ENCODE measurements at places on chromosomes 5 and 9.
A peak's percentile ranks its signal among the peaks of the same experiment; 100 is the strongest.

GRCh38 chr9:136156209-136157120, 37.8 kb upstream of the TMEM250 start:
- no peak for DNase-seq

DNA sequence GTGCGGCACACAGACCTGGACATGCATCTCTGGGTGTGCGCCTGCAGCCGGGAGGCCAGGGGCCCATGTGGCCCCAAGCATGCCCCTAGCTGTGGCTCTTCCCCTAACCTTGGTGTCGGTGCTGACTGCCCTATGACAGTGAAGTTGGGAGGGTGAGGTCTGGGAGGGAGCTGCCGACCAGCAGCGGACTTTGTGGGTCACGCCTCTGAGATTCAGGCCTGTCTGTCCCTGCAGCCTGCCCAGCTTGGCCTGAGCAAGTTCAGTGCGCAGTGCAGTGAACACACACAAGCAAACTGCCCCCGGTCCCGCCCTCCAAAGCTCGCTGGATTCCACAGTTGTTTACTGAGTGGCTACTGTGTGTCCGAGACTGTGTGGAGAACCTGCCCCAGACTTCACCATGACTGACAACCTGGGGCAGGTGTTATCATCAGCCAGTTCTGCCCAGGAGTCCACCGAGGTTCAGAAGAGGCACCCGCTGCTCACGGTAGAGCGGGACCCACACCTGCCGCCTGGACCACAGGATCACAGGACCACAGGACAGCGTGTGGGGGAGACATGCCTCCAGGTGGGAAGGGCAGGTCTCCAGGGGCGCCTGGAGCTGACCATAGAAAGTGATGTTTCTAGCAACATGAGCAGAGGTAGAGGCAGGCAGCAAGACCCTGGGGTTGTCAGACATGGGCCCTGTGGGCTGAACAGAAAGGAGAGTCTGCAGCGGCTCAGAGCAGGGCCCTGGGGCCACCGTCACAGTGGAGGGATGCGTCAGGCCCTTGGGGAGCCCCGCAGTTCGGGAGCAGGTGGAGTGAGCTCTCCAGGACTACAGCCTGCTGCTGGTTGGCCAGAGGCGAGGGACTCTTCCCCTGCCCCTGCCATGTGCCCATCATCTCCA, 105.1 kb downstream of the PHF2 start:
- no peak for DNase-seq

GRCh38 chr9:6277417-6277816, 50.8 kb upstream of the TPD52L3 start:
- DNase-seq: no peak

DNA sequence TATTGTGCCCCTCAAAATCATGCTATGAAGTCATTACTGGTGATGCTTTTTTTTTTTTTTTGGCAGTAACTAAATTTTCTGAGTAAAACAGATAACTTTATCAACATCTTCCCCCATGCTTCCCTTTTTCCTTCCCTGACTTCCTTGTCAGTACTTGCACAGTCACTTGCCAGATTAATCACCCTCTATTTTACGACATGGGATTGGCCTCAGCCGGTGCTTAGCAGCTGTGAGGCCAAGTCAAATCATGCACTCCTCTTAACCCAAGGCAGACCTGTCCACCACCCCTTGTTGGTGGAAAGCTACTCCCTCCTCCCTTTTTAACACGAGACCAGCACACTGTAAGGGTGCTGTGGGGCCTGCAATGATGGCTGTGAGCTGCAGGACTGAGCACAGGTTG, 118.0 kb upstream of the OTULINL start:
- no peak for DNase-seq

DNA sequence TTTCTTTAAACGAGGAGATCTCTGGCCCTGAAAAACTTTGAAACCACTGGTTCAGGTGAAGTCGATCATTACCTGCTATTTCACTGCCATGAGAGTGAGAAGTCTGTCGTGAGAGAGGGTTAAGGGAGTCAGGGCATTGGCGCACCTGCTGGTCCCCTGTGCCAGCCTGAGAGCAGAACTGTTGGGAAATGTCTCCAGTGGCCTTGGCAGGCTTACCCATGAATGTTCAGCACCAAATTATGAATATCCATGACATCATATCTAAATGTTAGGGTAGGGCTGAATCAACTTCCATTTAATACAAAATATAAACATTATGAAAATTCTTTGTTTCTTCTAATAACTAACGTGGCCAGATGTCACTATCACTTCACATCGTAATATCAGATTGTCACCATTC, 379.3 kb downstream of the KDM4C start:
- DNase-seq: no peak

- no peak for DNase-seq
Observed at GRCh38 chr5:135028791-135029476, 5.1 kb downstream of the PITX1 start.

DNA sequence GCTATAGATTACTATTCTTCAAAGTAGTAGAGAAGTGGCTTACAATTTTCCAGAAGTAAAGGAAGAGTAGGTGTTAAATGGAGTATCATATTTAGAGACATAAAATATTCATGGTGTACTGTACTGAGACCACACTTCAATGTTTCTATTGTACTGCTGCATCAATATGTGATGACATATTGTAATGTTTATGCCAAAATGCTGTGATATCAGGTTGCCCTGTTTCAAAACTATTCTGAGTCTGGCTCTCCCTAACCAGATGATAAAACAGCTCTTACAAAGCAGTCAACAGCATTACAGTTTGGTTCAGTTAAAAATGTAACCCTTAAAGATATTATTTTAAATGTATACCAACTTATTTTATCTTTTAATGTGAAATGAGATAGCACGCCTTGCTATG, 30.8 kb upstream of the ACOT12 start:
- DNase-seq: no peak

GRCh38 chr9:34446468-34446891, 11.9 kb downstream of the FAM219A start:
- peak; percentile 9 for DNase-seq

DNA sequence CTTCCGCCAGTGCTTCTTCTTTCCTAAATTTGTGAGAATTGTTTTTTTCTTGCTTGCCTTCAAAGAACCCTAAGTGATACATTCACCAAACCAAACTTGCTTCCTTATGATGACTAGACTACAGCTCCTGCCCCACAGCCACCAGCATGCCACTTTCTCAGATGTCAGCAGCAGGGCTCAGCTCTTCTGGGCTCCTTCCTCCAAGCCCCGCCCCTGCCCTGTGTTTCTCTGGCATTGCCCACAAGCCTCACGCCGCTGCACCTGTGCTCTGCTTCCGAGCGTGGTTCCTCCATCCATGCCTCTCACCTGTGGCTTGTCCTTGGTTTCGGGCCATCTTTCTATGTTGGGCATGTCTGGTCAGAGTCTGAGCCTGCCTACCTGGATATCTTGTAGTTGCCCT, 10.6 kb downstream of the UNC5A start:
- DNase-seq: no peak

GRCh38 chr5:51326844-51327243, 56.4 kb upstream of the ISL1 start:
- no peak for DNase-seq

- no peak for DNase-seq
Observed at GRCh38 chr9:126515001-126515872, 98.5 kb upstream of the LMX1B start.

- no peak for DNase-seq
Observed at GRCh38 chr5:148393390-148393741, 9.6 kb downstream of the FBXO38 start.

- no peak for DNase-seq
Observed at GRCh38 chr5:159543326-159543725, 213.0 kb upstream of the IL12B start.

All from CD8-positive, alpha-beta T cell (primary cell).